ENCODE measurements at places on chromosomes 4 and X. TPM values are rescaled to one million over a fixed set of nuclear protein-coding genes. Genes with fewer than 3 reads are reported as not detected.

RENBP gene
- polyA plus RNA-seq = 3.8 TPM

DNA sequence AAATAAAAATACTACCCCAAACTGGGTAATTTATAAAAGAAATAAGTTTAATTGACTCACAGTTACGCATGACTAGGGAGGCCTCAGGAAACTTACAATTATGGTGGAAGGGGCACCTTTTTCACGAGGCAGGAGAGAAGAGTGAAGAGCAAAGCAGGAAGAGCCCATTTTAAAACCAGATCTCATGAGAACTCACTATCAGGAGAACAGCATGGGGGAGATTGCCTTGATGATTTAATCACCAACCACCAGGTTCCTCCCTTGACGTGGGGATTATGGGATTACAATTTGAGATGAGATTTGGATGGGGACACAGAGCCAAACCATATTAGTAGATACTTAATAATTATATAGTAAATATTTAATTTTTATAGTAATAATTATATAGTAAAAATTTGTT lies 10.1 kb downstream of the CISD2 start:
- no peaks in the 10 kb centered on the region for H3K36me3 ChIP-seq
- H3K27ac ChIP-seq = peak overlapping the region; percentile 72
- peaks cover 17% of the 10 kb centered on the region for H3K4me1 ChIP-seq
- H3K4me3 ChIP-seq = no peak overlapping the region
- no peaks in the 10 kb centered on the region for H3K27me3 ChIP-seq

- H3K27me3 ChIP-seq = peaks cover 32% of the 10 kb centered on the region
- DNase-seq = peak; percentile 4
- no peak within 1 kb of the TSS for H3K4me3 ChIP-seq
Observed at GRCh38 chr4:118034053-118034785, at the start of gene NDST3. Gene NDST3 (plus strand): TSS chr4:118034486. CDS start chr4:118053911, 19,425 bp downstream.

GABRG1 gene
- not detected for polyA plus RNA-seq

GRCh38 chrX:151675121-151675746 lies 20.0 kb upstream of the PRRG3 start:
- H3K27me3 ChIP-seq = no peaks in the 10 kb centered on the region
- H3K36me3 ChIP-seq = no peaks in the 10 kb centered on the region
- H3K27ac ChIP-seq = no peak overlapping the region
- no peak overlapping the region for H3K4me3 ChIP-seq

GRCh38 chrX:129678614-129679195 lies 23.9 kb upstream of the APLN start:
- H3K27ac ChIP-seq = peak overlapping the region; percentile 65
- DNase-seq = no peak
- H3K36me3 ChIP-seq = no peaks in the 10 kb centered on the region

EGF gene
- 0.17 TPM for polyA plus RNA-seq

DNA sequence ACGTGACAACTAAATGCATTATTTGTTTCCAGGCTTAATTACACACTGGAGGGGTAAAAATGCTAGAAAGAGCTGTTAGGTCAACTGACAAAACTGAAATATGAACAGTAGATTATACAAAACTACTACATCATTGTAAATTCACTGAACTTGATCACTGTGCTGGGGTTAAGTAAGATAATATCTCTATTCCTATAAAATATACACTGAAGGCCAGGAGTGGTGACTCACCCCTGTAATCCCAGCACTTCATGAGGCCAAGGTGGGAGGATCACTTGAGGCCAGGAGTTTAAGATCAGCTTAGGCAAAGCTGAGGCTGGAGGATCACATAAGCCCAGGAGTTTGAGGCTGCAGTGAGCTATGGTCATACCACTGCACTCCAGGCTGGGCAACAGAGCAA lies 31.8 kb upstream of the NKX6-1 start:
- H3K4me1 ChIP-seq = no peaks in the 10 kb centered on the region
- no peak for DNase-seq
- no peak overlapping the region for H3K27ac ChIP-seq
- H3K4me3 ChIP-seq = no peak overlapping the region

MAGEC1 gene
- polyA plus RNA-seq = not detected

DNA sequence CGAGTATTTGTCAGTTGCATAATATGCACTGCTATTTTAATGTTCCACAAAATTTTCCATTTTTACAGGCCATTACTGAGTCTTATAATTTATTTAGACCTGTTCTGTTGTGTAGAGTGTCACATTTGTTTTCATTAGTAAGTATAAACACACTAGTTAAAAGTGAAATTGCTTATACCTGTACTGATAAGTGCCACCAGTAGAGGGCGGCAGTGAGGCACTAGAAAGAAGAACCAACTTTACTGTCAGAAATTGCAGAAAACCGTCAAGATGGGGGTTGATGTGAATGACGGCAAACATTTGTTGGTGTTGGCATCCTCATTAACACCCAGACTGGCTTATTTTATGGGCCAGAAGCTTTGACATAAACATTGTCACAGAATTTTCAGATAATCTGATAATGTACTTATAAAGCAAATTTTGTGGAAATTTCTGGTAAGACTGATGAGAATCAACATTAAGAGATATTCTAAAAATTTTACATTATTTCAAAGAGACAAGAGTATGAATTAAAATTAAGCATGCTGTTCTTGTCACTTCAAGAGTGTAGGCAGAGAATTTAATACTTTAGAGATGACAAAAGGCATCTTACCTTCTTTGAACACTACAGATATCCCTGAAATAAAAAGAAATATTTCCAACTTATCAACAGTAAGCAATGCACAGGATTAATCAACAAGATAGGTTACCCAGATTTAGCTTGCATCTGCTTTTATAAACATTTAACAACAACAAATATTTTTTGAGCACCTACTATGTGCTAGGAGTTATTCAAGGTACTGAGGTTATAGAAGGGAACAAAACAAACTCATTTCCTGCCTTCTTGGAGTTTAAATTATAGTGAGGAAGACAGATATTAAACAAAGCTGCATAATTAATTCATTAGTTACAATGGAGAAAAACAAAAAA lies 24.9 kb downstream of the ALPK1 start:
- peaks cover 12% of the 10 kb centered on the region for H3K4me1 ChIP-seq
- no peak overlapping the region for H3K4me3 ChIP-seq
- no peaks in the 10 kb centered on the region for H3K27me3 ChIP-seq
- DNase-seq = peak; percentile 67
- no peak overlapping the region for H3K27ac ChIP-seq

MAGEA2 gene
- not detected for polyA plus RNA-seq

- H3K27ac ChIP-seq = no peak overlapping the region
- no peaks in the 10 kb centered on the region for H3K36me3 ChIP-seq
- DNase-seq = no peak
Observed at GRCh38 chrX:113790987-113791386, 792.9 kb upstream of the HTR2C start.

FGG gene
- not detected for polyA plus RNA-seq

DNA sequence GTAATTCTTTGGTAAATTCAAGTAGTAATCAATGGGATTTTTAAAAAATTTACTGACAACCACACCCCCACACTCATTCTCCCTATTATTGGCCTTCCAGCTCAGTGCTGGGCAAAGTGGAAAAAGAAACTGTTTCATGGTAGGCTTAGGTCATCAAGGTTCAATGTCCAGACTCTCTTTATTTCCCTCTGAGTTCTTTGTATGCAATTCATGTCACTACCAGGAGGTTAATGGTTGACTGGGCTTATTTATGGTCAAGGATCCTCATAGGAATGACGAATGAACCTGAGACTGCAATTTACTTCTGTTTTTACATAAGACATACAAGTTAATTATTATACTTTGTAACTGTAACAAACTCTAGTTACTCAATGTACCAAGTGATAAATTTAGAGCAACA lies 403.2 kb downstream of the KLHL13 start:
- no peaks in the 10 kb centered on the region for H3K27me3 ChIP-seq
- H3K36me3 ChIP-seq = no peaks in the 10 kb centered on the region
- no peak for DNase-seq
- no peak overlapping the region for H3K4me3 ChIP-seq
- no peaks in the 10 kb centered on the region for H3K4me1 ChIP-seq

GRCh38 chr4:159779716-159780115 lies 676.8 kb downstream of the RAPGEF2 start:
- no peak for DNase-seq
- H3K4me3 ChIP-seq = no peak overlapping the region
- H3K36me3 ChIP-seq = no peaks in the 10 kb centered on the region
- no peak overlapping the region for H3K27ac ChIP-seq
- H3K4me1 ChIP-seq = no peaks in the 10 kb centered on the region
- no peaks in the 10 kb centered on the region for H3K27me3 ChIP-seq

DNA sequence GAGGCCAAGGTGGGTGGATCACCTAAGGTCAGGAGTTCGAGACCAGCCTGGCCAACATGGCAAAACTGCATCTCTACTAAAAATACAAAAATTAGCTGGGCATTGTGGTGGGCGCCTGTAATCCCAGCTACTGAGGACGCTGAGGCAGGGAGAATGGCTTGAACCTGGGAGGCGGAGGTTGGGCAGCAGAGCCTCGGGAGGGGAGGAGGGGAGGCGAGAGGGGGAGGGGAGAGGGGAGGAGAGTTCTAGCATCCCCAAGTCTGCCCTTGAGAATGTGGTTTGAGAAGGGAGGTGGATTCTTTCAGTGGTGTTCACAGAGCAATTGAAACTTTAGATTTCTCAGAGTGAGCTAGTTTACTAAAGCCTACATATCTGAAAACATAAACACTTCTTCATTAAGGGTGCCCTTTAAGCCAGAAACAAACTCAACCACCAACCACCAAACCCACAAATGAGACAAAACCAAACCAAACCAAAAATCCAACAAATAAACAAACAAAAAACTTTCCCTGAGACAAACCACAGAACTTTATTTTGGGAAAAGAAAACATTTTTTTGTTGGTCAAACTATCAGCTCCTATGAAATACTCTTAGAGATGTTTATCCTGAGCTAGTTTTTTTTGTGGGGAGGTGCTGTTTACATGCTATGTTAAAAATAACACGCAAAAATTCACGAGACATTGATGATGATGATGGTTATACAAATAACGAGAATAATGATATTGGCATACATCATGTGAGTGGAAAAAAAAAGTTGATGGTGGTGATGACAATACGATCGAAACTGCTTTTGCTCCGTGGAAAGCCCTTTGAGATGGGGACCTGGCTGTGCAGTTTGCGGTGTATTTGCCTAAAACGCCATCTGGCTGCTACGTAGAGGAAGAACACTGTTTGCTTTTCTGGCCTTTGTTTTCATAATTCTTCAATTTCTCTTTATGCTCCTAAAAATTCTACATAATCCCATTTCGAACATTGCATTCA lies 98.2 kb upstream of the PRKX start:
- no peak overlapping the region for H3K27ac ChIP-seq
- no peak overlapping the region for H3K4me3 ChIP-seq
- peaks cover 2% of the 10 kb centered on the region for H3K27me3 ChIP-seq
- peaks cover 27% of the 10 kb centered on the region for H3K4me1 ChIP-seq
- H3K36me3 ChIP-seq = no peaks in the 10 kb centered on the region

RXFP1 gene
- polyA plus RNA-seq = 0.11 TPM

GRCh38 chrX:136910565-136911035 lies 30.1 kb upstream of the RBMX start:
- peak overlapping the region; percentile 64 for H3K27ac ChIP-seq
- no peak overlapping the region for H3K4me3 ChIP-seq
- no peak for DNase-seq
- H3K27me3 ChIP-seq = no peaks in the 10 kb centered on the region

DNA sequence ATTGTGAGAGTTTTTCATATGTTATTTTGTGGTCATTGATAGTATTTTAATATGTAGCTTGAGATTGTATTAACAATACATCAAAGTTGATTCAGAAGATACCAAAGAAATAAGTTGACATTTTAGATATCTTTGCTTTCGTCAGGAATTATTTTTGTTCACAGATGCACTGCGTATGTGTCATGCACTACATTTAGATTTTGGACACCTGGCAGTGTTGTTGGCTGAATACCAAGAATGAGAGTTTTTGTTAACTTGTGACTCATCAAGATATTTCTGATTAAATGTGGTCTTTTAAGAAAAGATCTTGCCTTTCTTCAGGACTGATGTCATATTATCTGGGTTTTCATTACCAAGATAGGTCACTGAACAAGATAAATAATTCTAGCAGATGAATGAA lies 633.4 kb downstream of the CENPC start:
- no peaks in the 10 kb centered on the region for H3K4me1 ChIP-seq
- DNase-seq = no peak
- no peaks in the 10 kb centered on the region for H3K27me3 ChIP-seq
- no peak overlapping the region for H3K4me3 ChIP-seq

- H3K27ac ChIP-seq = no peak overlapping the region
- no peaks in the 10 kb centered on the region for H3K4me1 ChIP-seq
- no peak overlapping the region for H3K4me3 ChIP-seq
Observed at GRCh38 chrX:119375561-119375960, 23.6 kb upstream of the SLC25A43 start.

TRIM60 gene
- polyA plus RNA-seq = not detected

DNA sequence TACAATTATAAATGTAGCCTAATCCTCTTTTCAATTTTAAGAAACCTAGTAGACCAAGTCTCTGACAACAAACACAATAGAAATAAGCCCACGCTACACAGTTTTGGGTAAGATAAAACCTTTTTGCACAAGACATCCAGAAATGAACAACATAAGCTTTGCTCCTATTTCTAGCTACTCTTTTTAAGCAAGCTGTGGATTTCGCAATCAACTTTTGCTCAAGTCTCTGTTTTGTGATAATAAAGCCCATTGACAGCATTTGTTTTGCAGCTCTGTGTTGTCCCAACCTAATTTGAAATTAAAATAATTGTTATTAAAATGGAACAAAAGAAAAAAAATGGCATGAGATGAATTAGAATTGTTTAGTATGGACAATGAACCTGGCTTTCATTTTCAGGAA lies 287.9 kb upstream of the PUDP start:
- no peaks in the 10 kb centered on the region for H3K36me3 ChIP-seq
- H3K4me3 ChIP-seq = no peak overlapping the region
- no peak for DNase-seq
- no peaks in the 10 kb centered on the region for H3K4me1 ChIP-seq

FGD1 gene
- polyA plus RNA-seq = not detected
